ENCODE measurements at places on chromosomes 6 and 20.

GRCh38 chr6:97401533-97401932 lies 118.5 kb upstream of the MMS22L start:
- DNase-seq = no peak

DNA sequence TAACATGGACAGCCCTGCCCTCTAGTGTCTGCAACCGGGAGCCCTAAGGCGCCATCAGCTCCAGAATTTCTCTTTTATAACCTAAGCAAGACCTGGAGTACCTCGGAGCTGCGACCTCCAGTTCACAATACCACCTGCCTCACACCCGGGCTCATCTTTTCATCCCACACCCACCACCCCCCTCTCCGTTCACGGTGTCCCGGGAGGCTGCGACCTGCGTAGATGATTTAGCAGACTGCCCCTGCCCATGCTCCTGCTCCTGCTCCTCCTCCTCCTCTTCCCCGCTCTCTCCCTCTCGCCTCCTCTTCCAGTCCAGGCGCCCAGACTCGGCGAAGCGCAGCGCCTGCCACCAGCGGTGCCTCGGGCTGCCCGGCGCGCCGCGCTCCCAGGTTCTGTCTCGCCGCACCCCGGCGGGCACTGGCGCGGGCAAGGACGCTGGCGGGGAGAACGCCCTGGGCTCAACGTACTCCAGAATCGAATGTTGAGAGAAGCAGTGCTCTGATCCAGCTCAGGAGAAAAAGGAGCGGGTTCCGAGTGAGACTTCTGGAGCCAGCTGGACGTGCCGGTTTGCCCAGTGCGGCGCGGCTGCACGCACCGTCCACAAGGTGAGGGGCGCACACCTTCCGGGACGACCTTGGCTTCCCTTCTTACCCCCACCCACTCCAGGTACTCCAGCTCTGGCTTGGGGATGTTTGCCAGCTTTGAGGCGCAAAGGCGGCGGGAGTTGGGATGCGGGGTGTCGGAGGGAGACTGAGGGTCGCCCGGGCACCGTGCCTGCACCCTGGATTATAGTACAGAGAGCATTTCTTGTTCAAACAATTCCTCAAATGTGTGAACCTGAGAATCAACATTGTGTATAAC lies at the start of gene HTR1E:
HTR1E (plus strand) TSS at position 310 of the 861 bp plus-strand sequence. CDS start 77,807 bp downstream, outside the sequence.
- no peak for DNase-seq

GRCh38 chr6:11968241-11968806 lies 43.8 kb upstream of the HIVEP1 start:
- no peak for DNase-seq

- no peak for DNase-seq
Observed at GRCh38 chr6:88566746-88567534, 396.5 kb downstream of the RNGTT start.

- DNase-seq = no peak
Observed at GRCh38 chr6:146542881-146543210, 787 bp upstream of the RAB32 start.

DNA sequence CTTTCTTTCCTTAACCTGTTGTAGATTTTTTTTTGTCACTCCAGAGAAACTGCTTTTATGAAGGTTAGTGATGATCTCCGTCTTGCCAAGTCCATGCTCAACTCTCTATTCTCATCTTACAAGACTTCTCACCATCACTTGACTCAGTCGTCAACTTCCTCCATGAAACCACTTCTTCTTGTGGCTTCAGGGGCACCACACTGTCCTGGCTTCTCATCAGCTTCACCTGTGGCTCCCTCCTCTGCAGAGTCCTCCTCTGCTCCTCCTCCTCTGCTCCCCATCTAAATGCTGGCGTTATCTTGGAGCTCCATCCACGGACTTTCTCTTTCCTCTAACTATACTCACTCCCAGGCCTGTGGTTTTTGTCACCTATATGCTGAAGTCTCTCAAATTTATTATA lies 187.5 kb downstream of the BACH2 start:
- no peak for DNase-seq

GRCh38 chr6:106360410-106360988 lies at the start of gene CRYBG1:
CRYBG1 (plus strand) TSS chr6:106360717; CDS start chr6:106360909, 192 bp downstream.
- no peak for DNase-seq

GRCh38 chr6:139370999-139371345 lies 3.5 kb downstream of the CITED2 start:
- no peak for DNase-seq

GRCh38 chr6:12483712-12484111 lies 193.6 kb downstream of the EDN1 start:
- no peak for DNase-seq

- no peak for DNase-seq
Observed at GRCh38 chr20:46900086-46900485, 5.4 kb downstream of the EYA2 start.

DNA sequence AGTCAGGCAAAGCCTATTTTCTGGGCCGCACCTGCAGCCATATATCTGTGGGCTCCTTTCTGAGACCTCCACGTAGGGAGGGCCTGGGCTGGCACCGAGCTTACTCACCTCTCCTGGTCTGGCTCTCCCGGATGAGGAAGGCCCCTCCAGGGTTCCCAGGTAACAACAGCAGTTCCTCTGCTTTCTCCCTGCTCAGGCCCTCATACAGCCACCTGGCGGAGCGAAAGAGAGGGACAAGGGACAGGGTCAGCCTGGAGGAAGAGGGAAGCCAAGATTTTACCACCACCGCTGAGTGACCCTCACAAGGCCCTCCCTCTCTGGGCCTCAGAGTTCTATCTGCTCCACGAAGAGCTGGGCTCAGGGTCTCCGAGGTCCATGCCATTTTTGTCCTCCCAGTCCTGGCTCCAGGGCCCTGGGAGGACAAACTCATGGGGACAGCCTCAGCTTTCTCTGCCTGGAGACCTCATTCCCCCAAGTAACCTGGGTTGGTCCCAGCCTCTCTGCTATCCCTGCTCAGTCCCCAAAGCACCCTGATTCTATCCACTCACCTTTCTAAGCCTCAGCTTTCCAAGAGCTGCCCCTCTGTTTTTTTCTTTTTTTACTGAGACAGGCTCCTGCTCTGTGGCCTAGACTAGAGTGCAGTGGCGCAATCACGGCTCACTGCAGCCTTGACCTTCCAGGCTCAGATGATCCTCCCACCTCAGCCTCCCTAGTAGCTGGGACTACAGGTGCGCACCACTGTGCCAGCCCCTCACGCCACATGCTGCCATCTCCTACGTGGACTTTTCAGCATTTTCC lies 13.3 kb downstream of the SLA2 start:
- DNase-seq = no peak

GRCh38 chr6:47967843-47968242 lies 143.2 kb downstream of the PTCHD4 start:
- DNase-seq = no peak

GRCh38 chr6:23953976-23954375 lies 172.0 kb upstream of the NRSN1 start:
- DNase-seq = no peak

DNA sequence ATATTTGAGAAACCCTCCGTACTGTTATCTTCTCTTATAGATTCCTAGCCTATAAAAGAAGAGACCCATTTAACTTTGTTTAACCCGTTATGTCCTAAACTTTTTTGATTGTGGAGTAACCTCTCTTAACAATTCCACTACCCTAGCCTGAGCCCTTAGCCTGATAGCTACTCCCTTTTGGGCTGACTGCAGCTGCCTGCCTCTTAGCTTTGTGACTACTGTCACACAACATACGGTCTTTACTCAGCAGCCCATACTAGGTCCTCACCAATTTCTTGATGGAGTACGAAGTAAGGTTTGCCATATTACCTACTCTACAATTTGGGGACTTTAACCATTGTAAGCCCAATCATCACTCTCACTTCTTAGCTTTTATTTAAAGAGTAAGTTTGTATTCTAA lies 72.7 kb downstream of the QRSL1 start:
- DNase-seq = no peak

GRCh38 chr20:4225745-4226144 lies 210.4 kb upstream of the RNF24 start:
- DNase-seq = no peak

- no peak for DNase-seq
Observed at GRCh38 chr20:55159230-55159629, 683.8 kb downstream of the DOK5 start.

GRCh38 chr20:15179381-15179780 lies 842.0 kb upstream of the FLRT3 start:
- DNase-seq = no peak

DNA sequence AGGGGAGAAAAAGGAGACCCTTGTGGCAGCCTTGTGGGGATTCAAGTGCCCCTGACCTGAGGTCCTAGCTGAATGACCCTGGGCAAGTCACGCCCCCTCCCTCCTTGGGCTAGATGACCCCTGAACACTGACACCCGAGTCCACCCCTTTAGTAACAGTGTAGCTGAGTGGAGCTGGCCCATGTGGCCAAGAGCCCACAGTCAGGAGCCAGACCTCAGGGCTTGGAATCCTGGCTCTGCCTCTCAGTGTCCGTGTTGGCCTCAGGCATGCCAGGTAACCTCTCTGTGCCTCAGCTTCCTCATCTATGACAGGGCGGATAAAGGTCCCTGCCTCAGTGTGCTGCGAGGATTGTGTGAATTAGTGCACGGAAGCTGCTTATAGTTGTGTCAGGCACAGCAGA lies 14.3 kb downstream of the IP6K3 start:
- no peak for DNase-seq

DNA sequence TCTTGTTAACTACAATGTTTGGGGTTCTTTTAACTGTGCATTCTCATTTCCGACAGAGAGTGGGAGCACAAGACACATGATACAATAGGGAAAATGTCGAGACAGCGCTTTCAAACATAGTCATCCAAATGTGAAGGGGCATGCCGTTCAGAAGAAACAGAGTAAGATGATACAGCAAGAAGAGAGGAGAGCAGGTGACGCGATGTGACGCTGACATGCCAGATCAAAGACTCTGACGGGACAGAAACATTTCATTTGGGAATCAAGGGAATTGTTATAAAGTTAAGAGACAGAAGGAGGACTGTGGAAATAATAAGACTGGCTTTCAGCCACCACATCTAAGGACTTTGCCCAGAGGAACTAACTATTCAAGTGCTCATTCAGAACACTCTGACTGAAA lies 117.4 kb downstream of the FAXC start:
- DNase-seq = no peak

GRCh38 chr6:137904822-137905617 lies 38.0 kb downstream of the TNFAIP3 start:
- no peak for DNase-seq

- DNase-seq = no peak
Observed at GRCh38 chr6:130188207-130188899, 34.4 kb downstream of the SAMD3 start.

GRCh38 chr6:143402721-143403336 lies 47.7 kb downstream of the ADAT2 start:
- no peak for DNase-seq

DNA sequence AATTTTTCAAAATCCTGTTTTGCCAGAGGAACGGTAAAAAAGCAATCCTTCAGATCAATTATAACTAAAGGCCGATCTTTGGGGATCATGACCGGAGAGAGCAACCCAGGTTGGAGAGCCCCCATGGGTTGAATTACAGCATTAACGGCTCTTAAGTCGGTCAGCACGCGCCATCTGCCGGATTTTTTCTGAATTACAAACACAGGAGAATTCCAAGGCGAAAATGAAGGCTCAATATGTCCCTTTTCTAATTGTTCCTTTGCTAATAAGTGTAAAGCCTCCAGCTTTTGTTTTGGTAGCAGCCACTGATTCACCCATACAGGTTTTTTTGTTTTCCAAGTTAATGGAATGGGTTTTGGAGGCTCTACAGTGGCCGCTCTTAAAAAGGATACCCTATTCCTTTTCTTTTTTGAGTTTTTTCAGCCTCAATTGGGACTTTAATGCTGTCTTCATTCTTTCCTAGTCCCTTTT lies 16.9 kb upstream of the PTCRA start:
- peak; percentile 10 for DNase-seq

- DNase-seq = no peak
Observed at GRCh38 chr20:43102394-43102793, 87.3 kb downstream of the PTPRT start.

DNA sequence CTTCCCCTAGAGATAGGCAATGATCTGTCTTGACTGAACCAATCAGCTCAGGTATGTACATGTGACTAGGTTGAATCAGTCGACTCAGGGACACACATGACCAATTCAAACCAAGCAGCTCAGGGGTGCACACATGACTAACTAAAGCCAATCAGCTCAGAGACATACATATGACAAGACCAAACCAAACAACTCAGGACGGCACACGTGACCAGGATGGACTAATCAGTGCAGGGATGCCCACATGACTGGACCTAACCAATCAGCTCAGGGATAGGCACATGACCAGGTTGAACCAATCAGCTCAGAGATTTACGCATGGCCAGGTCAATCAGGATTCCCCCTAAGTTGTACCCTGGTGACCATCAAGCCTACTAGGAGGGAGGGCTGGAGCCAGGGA lies 310.3 kb downstream of the CDH26 start:
- DNase-seq = no peak

DNA sequence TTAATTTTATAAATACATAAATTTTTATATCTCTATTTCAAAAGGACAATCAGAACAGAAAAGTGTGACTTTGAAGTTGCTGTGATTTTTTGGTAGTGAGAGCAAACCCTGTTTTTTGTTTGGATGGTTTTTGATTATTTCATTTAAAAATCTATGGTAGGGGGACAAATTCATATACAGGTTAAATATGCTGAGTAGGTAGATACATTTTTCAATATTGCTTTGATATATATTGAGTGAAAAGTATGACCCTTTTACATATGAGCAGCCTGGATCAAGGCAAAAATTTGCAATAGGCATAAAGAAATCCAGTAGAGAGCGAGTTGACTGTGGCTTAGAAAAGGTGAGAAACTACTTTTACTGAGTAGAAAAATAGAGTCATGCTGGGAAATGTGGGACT lies 132.3 kb downstream of the LMBRD1 start:
- no peak for DNase-seq

DNA sequence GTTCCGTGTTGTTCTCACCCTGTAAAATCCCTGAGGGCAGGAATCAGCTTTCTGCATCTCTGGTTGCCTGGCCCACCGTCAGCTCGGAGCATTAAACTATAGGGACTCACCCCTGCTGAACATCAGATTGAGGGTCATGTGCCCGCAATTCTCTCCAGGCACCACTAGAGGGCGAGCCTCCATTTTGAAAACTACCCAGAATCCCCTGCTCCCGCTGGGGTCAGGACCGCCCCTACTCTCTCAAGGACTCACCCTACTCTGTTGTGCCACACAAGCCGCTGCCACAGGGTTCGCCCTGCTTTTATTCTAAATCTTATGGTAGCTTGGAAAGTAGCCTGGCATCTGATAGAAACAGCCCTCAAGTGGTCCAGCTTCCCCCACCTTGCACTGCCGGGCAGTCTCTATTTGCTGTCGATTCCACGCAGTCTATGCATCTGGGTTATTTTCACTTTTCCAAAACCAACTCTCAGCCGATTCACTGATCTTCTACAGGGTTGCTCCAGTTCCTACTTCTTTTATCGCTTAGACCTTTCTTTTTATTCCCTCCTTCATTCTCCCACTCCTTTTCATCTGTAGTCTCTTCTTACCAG lies 244.1 kb upstream of the QKI start:
- DNase-seq = no peak

DNA sequence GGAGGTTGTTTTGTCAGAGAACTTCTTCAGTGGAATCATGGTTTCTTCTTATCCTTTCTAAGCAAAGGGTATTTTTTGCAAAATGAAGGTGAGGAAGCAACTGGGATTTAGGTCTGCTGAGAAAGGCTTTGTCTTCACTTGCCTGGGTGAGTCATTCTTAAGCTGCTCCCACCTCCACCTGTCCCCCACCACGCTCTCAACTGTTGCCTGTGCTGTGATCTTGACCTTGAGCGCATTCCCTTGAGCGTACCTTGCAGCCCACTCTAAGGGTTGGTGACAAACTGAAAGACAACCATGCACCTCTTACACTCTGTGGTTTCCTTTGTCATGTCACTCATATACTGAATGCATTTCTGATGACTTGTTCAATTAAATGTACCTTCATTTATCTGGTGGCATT lies 641.1 kb downstream of the RNF144B start:
- no peak for DNase-seq

- DNase-seq = no peak
Observed at GRCh38 chr6:11601776-11602605, 64.4 kb downstream of the TMEM170B start.

All from esophagus squamous epithelium (tissue), 5 donors.